Inflammatory macrophage treated with lipopolysaccharide for 1 hour (primary cell): ENCODE measurements at places on chromosomes 6 and 20.

DNA sequence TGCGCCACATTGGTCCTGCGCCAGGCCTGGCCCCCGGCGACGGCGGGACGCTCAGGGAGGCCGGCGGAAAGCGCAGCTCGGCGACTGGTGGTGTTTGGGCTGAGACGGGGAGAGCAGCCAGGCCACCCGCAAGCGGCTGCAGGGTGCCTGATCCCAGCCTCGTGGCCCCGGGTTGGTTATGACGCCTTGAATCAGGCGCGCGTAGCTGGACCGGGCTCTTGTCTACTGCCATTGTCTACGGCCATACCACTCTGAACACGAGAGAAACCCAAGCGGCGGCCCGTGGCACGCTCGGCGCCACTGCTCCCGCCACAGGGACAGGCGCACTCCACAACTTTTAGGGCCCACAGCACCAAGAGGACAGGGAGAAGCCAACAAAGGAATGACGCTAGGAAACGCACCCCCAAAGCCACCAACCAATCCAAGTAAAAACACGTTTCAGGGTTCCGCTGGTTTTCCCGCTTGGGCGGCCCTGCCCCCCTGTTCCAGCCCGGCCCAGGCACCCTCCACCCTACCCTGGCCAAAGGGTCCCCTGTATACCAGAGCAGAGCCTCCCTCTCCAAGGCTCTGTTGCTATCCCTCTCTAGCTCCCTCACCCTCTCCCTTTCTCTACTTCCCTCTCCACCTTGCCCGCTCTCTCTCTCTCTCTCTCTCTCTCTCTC is 1849.3 kb upstream of the DEFB115 start:
- DNase-seq: no peak

DNA sequence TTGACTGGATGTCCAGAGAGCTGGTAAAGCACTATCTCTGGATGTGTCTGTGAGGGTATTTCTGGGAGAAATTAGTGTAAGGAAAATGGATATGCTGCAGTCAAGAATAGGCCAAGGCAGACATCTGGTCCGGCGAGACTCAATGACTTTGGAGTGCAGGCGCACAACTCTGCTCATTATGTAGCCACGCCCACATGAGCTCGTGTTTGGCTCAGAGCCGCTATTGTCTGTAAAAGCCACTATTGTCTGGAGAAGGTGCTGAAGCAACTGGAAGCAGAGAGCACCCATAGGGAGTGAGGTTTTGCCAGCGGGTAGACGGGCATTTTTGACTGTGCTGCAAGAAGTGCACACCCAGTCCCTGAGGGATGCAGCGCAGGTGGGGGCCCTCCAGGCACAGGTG is 305.0 kb upstream of the POU3F2 start:
- no peak for DNase-seq

- DNase-seq: no peak
These were observed 84.0 kb downstream of the RCAN2 start for GRCh38 chr6:46407246-46407645.

DNA sequence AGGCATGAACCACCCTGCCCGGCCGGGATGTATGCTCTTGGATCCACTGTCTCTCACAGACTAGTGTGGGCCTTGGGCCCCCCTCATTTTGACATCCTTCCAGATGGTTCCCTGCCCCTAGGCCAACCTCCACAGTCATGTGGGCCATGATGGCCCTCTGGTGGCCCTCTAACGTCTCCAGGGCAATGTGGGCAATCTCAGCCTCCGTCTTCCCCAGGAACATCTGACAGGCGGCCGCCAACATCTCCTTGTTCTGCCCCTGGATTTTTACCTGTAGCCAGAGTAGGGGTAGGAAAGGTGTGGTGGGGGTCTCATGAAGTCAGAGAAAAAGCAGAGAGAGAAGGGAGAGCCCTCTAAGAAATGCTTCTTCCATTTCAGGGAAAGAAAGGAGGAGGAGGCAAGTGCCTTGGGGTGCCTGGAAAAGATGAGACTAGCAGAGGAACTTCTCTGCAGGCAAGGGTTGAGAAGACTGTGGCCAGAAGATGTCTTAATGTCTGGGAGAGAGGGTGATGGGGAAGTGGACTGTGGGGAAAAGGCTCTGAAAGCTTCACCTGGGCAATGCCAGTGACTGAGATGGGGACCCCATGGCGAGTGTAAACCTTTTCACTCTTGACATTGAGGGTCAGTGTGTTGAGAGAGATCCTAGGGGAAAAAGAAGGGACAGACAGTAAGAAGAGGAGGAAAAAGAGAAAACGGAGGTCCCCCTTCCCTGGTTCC is 1.3 kb downstream of the FLOT1 start:
- peak; percentile 42 for DNase-seq

DNA sequence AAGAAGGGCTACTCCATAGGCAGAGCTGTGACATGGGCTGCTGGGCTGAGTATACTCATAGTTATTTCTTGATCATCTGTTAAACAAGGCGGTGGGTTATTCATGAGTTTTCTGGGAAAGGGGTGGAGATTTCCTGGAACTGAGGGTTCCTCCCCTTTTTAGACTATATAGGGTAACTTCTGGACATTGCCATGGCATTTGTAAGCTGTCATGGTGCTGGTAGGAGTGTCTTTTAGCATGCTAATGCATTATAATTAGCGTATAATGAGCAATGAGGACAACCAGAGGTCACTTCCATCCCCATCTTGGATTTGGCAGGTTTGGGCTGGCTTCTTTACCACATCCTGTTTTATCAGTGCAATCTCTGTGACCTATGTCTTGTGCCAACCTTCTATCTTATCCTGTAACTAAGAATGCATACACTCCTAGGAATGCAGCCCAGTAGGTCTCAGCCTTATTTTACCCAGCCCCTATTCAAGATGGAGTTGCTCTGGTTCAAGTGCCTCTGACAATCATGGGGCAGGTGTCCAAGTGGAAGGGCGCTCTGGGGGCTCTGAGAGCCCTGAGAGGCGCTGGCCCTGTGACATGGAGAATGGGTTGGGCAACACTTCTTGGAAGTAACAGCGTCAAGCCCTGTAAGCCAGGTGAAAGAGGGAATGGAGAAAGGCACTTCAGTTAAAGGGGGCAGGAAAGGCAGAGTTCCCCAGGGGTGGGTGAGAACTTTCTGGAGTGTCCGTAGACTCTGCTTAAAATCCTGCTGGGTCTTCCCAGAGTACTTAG is 354.2 kb upstream of the SULF2 start:
- DNase-seq: no peak
